ENCODE measurements at places on chromosomes 1 and 21.

GRCh38 chr1:114737314-114737849 lies 20.4 kb downstream of the CSDE1 start:
- DNase-seq, result no peak

- DNase-seq, result no peak
Measured at GRCh38 chr1:19096036-19096833, 113.8 kb downstream of the UBR4 start.

DNA sequence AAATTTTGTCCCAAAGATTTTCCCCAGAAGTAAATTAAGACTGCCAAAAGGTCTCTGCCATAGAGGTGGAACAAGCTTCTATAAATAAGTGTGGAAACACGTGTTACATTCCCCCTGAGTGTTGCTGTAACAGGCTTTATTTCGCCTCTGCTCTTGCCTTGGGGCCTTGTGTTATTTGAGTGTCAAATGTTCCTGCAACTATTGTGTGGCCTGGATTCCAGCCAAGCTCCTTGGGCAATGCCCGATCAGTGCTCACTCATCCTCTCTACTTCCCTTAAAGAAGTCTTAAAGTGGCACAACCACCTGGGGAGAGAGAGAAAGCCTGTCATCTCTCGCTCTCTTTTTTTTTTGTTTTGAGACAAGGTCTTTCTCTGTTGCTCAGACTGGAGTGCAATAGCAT lies 156.7 kb downstream of the NR5A2 start:
- no peak for DNase-seq

DNA sequence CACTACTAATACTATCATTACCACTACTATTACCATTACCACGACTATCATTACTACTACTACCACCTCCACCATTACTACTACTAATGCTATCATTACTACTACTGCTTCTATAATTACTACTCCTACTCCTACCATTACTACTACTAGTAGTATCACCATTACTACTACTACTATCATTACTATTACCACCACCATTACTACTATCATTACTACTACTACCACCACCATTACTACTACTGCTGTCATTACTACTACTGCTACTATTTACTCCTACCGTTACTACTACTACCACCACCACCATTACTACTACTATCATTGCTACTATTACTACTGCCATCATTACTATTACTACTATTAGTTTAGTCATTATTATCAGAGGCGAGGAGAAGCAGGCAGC lies 140.9 kb upstream of the KCNJ15 start:
- DNase-seq, result no peak

- DNase-seq, result no peak
Measured at GRCh38 chr1:87169263-87169910, 159.3 kb upstream of the LMO4 start.

GRCh38 chr1:82625537-82625936 lies 824.8 kb downstream of the ADGRL2 start:
- DNase-seq, result no peak

DNA sequence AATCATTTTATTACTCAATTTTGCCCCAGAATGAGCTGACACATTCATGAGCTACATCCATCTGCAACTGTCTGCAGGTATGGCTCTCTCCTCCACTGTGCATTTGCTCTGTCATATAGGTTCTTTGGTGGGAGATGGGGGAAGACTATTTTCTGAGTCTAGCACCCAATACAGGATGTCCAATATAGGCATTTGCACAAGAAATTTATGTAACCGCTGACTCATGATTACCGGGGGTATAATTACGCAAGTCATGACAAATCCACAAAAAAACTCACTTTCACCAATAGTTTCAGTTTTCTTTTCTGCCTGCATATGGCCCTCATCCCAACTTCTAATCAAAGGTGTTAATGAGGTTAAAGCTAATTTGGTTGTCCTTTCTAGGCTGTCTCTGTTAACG lies 17.5 kb upstream of the VSIG8 start:
- DNase-seq, result no peak

- no peak for DNase-seq
Measured at GRCh38 chr1:93699503-93700168, 18.0 kb upstream of the BCAR3 start.

DNA sequence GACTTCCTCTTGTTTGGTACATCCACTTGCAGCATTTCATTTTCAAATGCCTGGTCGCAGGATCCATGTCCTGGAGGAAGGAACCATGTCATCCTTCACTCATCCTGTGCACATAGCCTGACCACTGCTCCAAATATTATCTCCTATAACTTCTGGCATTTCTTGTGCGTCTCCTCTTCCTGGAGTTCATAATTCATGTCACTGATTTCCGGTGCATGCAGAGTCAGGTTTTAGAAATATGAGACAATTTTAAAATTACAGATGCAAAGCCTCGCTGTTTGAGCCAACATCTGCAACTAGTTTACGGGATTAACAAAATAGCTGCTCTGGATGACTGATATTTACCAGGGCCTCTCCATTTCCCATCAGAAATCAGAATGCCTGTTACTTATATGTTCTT lies 268.1 kb downstream of the DNM3 start:
- no peak for DNase-seq

DNA sequence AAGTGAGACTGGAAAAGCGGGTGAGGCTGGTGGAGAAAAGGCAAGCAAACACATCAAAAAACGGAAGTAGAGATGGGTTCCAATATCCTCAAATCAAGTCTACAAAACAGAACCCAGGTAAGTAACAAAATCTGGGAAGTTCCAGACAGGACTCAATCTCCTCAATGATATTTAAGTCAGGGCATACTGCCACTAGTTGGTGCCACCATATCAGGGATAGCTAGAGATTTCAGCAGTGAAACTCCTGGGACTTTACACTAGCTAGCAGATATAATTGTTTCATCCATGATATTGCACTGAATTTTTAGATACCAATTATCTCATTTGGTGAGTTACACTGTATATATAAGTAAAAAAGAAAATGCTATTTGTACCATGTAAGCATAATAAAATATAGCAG lies 52.0 kb downstream of the EYA3 start:
- no peak for DNase-seq

DNA sequence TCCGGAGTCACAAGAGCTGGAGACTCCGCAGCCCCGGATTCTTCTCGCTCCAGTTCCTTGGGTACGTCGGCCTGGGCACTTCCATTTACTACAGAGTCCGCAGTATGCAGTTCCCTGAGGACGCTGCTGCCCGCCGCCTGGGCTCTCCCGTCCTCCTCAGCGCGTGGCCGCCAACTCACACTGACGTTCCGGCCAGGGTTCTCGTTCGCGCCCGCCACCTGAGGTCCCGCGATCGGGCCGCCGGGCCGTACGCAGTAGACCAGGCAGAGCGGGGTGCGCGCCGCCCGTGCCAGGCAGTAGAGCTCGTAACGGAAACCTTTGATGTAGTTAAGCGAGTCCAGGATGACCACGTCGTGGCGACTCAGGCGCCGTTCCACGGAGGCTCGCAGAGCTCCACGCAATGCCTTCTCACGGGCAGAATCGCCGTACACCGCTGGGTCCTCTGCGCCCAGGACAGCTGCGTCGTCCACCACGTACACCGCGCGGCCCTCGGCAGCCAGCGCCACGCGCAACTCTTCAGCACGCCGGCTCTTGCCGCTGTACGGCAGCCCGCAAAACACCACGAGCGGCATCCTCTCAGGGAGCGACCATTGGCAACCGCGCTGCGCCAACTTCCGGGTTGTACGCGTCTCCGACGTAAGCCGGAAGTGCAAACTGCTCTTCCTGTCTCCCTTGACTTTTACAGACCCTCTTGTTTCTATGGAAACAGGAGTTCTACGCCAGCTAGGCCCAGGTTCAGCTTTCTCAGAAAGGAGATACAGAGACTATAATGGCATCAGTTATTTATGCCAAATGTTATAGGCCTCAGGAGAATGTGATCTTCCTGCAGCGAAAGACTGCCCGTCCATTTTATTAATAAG lies at the start of gene KTI12:
Gene KTI12 (minus strand): TSS at position 621 of the 860 bp plus-strand sequence. CDS start 49 bp downstream, at position 572.
- DNase-seq, result peak; percentile 71

- no peak for DNase-seq
Measured at GRCh38 chr1:6008084-6008415, 15.8 kb upstream of the NPHP4 start.

DNA sequence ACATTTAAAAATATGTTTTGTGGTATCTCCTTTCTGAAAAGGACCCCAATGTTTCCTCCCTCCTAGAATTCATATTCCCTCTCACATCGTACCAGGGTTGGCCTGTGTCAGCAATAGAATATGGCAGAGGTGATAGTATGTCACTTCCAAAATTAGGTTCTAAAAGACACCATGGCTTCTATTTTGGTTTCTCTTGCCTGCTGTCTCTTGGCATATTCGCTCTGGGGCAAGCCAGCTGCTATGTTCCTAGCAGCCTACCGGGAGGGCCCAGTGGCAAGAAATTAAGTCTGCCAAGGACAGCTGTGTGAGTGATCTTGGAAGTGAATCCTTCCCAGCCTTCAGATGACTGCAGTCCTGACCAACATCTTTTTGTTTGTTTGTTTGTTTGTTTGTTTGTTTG lies 92.9 kb upstream of the PPM1J start:
- no peak for DNase-seq

DNA sequence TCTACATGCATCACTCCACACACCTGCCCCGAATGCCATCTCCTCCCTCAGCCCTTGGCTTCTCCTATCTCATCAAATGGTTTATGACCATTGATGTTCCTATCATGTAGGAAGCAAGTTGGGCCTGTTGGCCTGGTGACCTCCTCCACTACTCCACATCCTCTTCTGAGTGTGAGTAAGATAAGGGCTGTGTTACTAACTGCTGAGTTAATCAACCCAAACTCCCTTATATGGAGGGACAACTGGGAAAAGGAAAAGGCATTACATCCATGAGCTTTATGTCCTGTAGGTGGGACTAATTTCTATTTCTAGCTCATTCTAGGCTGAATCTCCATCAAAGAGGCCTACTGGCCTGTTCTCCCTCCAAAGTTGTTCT lies 57.6 kb downstream of the WLS start:
- DNase-seq, result no peak

- no peak for DNase-seq
Measured at GRCh38 chr21:29193072-29193471, 62.6 kb downstream of the MAP3K7CL start.

DNA sequence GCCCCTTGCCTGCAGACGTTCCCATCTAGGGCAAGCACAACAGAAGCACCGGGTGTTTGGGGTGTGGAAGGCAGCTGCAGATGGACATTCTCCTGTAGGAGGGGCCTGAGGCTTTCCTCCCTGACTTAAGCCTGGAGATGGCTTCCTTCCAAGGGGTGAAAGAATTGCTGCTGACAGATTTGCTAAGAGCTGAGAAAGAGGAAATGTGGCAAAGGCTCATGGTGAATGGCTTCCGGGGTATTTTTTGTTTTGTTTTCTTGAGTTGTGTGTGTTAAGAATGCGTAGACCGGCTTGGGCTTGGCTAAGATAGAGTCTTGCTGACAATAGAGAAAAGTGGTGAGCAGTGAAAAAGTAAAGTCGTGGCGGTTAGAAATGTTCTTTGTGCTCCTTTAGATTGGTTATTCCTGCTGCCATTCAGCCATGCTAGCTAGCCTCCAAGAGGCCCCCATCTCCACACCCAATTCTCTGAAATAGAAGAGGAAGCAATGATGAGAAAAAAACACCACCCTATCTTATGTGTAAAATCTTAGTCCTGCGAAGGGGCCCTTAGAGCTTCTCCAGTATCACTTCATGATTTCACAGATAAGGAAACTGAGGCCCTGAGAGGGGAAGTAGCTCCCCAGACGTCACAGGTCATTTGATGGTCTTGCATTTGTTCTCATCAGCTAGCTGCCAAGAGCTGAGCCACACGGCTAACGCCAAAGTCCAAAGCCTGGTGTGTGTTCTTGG lies 36.9 kb downstream of the EIF2D start:
- no peak for DNase-seq

- DNase-seq, result no peak
Measured at GRCh38 chr21:38256599-38257302, at the start of gene KCNJ15. KCNJ15 (plus strand) TSS chr21:38256991; CDS start chr21:38299262, 42,271 bp downstream.

- no peak for DNase-seq
Measured at GRCh38 chr1:233459968-233460367, 132.4 kb downstream of the MAP3K21 start.

GRCh38 chr1:18513995-18514394 lies 33.3 kb downstream of the KLHDC7A start:
- DNase-seq, result no peak

DNA sequence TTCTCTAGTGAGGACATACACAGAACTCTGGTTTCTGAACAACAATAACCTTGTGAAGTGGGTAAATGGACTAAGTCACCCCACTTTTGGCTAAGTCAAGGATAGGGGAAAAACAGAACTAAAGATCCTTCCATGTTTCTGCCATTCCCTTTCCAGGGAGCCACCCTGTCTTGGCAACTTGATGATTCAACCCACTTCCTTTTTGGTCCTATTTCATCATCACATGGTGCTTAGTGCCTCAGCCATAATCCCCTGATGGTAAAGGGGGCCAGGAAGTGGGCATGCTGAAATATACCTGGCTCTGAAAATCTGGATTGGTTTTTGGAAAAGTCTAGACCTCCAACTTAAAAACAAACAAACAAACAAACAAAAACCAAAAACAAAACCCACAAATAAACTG lies 206.4 kb upstream of the FOXD3 start:
- DNase-seq, result no peak

DNA sequence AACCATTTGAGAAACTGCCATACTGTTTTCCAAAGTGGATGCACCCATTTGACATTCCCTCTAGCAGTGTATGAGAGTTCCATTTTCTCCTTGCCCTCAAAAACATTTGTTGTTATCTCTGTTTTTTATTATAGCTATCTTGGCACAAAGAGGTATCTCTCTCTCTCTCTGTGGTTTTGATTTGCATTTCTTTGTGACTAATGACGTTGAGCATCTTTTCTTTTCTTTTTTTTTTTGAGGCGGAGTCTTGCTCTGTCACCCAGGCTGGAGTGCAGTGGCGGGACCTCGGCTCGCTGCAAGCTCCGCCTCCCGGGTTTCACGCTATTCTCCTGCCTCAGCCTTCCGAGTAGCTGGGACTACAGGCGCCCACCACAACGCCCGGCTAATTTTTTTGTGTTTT lies 17.4 kb upstream of the ZMYM6 start:
- no peak for DNase-seq

DNA sequence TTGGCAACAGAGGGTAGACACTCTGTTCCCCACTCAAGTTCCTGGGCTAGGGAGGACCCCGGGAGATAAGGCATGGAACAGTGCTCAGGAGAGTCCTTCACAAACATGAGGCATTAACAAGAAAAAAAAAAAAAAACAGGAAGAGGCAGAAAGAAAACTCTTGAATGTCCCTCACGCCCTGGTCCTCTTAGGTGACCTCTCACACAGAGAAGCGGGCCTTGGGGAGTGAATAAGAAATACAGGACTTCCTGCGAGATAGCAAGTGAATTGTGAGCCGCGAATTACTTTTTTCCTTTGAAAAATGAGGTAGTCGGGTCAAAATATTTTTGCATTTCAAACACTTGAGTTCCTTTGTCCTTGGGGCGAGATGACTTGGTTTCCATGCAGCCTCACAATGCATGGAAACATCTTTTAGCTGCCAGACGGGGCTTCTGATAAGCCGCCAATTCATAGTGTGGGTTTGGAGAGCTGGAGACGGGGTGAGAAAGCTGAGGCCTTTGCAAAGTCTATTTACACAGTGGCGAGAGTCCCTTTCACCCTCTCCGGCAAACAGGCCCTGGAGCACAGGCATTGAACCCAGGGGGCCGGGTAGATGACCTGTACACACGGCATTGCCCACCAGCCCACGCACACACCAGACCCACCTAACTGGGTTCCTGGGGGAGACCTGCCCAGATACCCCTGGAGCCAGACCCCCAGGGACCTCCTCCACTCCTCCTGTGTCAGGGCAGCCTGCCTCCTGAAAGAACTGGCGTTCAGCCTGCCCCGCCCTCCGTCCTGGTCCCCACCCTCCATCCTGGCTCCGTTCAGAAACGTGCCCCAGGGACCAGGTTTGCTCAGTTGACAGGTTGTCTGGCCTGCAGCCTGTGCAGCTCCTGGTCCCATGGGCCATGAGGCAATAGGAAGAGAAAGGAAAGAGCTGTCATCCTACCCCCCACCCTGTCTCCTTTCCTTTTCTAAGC lies 192.3 kb downstream of the PRDM16 start:
- DNase-seq, result no peak

All from stimulated activated CD4-positive, alpha-beta T cell treated with anti-CD3 and anti-CD28 coated beads, Interleukin-4, amount 100 ng/mL, for 48 hours (primary cell).